Panc1 (cell line): ENCODE measurements at places on chromosomes 16 and 17. TPM values are rescaled to one million over a fixed set of nuclear protein-coding genes. Genes with fewer than 3 reads are reported as not detected.

ETV4 gene
- total RNA-seq: 8.3 TPM

SULT1A4 gene
- total RNA-seq: 1.2 TPM

DNA sequence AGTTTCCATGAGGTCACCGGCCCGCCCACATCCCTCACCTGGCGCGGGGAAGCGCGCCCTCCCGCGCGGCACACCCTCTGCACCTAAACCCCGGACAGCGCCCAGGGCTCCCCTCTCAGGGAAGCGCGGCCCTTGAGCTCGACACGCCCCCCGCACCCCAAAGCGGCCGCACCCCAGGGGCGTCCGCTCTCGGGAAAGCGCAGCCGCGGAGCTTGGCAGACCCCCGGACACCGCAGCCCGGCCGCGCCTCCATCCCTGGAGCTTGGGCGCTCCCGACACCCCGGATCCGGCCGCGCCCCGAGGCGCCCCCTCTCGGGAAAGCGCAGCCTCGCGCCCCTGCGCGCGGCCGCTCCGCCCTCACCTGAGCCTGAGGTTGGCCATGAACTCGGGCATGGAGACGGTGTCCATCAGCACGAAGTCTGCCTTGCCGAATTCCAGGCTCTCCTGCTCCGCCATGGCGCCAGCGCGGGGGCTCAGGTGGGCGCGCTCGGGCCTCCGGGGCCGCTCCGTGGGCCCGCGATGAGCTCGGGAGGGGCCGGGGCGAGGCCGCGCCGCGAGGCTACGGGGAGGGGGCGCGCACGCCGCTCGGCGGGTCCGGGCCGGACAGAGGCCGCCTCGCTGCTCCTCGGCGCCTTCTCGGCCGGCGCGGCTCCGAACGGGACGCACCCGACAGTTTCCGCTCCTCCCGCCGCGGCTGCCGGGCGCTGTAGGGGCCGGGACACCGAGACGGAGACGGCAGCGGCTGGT is at the start of gene MYO1D:
Gene MYO1D (minus strand): TSS at position 708 of the 747 bp plus-strand sequence. CDS start 252 bp downstream, at position 456.
- H3K4me3 ChIP-seq: peak within 1 kb of the TSS; percentile 59
- no peak within 1 kb of the TSS for H3K27ac ChIP-seq
- peaks cover 20% of the 10 kb centered on the region for H3K27me3 ChIP-seq
- H3K4me1 ChIP-seq: peaks cover 3% of the 10 kb centered on the region; the same call in 1 of the 2 replicates

DNA sequence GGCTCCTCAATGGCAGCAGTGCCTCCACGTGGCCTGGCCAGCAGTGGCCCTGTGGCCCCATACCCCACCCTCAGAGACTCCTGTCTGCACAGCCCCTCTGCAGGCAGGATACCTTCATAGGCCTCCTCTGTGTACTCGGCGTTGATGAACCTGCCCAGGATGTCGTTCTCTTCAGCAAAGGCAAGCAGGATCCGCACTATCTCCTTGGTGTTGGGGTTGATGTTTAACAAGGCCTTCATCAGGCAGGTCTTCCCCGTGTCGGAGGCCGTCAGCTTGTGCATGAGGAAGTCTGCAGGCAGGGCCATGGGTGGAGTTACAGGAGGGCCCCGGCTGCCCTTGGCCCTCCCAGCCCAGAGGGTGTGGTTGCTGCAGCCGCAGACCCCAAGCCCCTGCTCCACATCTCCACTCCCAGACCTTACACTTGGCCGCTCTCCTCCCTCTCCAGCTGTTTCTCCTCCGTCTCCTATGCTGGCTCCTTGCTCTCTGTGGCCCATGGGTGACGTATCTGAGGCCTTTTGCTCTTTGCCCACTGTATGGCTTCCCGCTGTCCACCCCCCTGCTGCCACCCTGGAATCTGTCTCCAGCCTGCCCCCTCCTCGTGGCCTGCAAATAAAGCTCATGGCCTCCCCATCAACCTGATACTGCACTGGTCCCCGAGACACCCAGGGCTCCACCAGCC is 15.1 kb downstream of the TRPV3 start:
- no peaks in the 10 kb centered on the region for H3K4me1 ChIP-seq
- DNase-seq: no peak
- H3K4me3 ChIP-seq: no peak overlapping the region
- H3K27ac ChIP-seq: no peak overlapping the region

DNA sequence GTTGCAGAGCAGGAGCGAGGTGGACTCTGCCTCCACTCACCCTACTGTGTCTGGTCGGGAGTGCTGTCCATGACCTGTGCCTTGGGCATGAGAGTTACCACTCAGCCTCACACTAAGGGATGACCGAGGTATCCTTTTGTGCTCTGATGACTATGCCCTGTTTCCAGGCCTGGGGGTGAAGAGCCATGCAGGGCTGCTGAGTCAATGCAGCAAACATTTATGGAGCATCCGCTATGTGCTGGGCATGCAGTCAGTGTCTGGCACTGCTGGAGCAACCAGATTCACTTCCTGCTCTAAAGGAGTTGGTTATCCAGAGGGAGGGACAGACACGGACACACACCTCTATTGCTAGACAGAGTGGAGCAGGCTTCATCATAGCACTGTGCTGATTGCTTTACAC is 7.6 kb upstream of the HNF1B start:
- no peak for DNase-seq
- H3K4me1 ChIP-seq: no peaks in the 10 kb centered on the region
- H3K27me3 ChIP-seq: no peaks in the 10 kb centered on the region
- no peaks in the 10 kb centered on the region; the same call in 1 of the 2 replicates for H3K36me3 ChIP-seq
- H3K27ac ChIP-seq: no peak overlapping the region

DNA sequence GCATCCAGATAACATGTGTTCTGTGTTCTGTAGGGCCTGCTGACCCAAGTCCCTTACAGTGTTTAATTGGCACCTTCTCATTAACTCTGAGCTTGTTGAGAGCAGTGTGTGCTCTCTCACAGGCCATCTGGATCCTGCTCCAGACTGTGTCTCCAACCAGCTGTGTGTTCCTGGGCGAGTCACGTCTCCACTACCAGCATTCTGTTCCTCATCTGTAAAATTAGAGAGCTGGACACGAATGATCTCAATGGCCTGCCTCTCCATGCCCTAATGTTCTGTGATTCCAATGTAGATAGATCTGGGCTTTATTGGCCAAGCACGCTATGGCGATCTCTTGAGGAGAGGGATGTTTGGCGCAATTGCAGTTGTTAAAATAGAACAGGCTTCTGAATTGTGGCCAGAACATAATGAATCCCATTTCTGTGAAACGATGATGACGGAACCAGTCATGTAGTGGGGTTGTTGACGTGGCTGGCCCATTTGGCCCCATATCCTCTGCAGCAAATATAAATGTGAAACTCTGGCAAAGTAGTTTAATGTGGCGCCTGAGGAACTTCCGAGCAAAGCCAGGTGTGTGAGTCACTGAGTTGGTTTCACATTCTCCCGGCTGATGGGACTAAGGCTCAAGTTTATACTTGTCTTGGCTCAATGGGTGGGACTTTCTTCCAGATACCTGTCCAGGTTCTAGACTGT is 22.2 kb downstream of the TBX4 start:
- no peak overlapping the region for H3K27ac ChIP-seq
- no peaks in the 10 kb centered on the region for H3K4me1 ChIP-seq
- no peaks in the 10 kb centered on the region; the same call in 1 of the 2 replicates for H3K27me3 ChIP-seq

- DNase-seq: no peak
- H3K27me3 ChIP-seq: no peaks in the 10 kb centered on the region
- no peaks in the 10 kb centered on the region for H3K36me3 ChIP-seq
- H3K27ac ChIP-seq: no peak overlapping the region
Measured at GRCh38 chr17:65202844-65203571, 65.8 kb downstream of the RGS9 start.

DNA sequence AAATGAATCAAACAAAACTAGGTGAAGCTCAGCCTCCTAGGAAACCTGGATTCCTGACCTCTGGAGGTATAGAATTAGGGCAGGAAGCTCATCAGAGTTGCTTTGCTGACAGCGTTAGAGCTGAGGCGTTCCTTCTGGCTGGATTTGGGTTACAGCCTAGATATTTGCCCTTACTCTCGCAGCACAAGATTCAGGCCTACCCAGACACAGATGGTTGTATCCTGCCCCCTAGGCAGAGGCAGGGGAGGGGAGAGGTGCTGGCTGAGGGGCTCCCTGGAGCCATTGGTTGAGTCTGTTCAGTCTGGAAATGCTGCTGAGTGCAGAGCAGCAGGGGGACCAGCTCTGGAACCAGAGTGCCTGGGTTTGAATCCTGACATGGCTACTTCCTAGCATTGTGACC is 78.4 kb downstream of the MPRIP start:
- no peak overlapping the region for H3K27ac ChIP-seq
- peaks cover 9% of the 10 kb centered on the region; the same call in 1 of the 2 replicates for H3K4me1 ChIP-seq
- H3K4me3 ChIP-seq: no peak overlapping the region
- H3K36me3 ChIP-seq: no peaks in the 10 kb centered on the region
